Stimulated activated CD4-positive, alpha-beta T cell treated with anti-CD3 and anti-CD28 coated beads, TNF-alpha, amount 100 ng/mL, for 1 hour (primary cell): ENCODE measurements at places on chromosomes 12 and 14.

GRCh38 chr14:91010153-91010533 is 50.3 kb downstream of the RPS6KA5 start:
- no peak for DNase-seq

DNA sequence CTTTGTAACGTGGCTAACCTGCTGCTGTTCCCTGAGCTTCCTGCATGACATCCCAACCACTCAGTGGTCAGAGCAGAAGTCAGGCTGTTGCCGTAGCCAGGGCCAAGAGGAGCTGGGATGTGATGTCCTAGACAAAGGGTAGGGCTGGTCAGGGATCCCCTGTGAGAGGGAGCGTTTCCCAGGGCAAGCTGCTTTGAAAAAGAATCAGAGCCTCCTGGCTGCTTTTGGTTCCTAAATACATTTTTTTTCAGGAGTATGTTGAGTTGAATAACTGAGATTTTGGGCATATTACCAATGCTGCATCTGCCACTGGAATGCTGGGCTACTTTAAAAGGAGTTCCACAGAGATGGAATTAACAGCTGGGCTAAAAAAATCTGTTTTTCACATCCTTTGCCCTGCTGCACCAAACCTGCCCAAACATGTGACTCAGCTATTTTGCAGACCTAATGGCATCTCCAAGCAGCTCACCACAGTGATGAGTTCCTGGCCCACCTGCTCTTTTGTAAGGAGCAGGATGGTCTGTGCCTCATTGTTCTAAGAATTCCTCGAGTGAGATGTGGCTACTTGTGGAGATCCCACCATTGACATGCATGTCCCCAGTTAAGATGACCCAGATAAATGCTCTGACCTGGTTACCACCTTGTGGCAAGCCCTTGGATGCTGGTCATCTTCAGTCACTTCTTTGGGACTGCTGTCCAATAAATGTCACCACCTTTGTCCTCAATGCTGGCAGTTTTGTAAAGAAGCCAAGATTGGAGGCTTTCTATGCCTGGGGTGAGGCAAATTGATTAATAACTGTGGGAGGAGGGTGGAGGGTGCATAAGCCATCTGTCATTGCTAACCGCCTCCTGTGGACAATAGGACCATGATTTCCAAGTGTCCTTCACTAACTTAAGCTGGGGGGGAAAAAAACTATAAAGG is 24.1 kb downstream of the ANKRD13A start:
- no peak for DNase-seq

DNA sequence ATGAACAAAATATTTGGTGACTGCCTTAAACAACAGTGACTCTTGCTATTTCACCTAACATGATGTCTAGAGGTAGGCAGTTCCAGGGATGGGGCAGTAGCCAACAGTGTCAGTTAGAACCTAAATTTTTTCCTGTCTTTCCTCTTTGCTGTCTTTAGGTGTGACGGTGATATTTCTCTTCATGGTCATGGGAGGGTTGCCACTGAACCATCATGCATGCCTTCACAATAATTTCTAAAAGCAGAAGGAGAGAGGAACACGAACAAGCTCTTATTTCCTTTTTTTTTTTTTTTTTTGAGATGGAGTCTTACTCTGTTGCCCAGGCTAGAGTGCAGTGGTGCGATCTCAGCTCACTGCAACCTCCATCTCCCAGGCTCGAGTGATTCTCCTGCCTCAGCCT is 2.4 kb downstream of the CCDC63 start:
- no peak for DNase-seq

DNA sequence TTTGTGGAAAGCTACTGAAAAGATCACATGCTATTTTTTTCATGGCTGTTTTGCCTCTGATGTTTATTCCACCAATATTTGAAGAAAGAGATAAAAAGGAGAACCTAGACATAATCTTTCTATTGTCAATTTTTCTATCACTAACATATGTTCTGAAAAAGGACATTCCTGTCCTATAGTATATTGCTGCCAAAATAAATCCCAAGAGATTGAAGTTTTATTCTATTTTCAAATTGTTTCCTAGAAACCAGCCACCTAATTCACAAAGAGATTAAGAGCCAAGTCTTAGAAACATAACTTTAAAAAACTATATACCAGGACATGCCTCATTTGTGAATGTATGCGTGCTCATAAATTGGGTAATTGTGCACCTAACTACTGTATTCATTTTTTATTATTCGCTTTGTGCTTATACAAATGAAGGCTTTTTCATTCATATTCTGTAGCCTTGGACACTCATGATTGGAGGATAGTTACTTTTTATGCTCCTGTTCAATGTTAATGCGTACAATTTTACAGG is 200.7 kb downstream of the FUT8 start:
- DNase-seq: no peak

DNA sequence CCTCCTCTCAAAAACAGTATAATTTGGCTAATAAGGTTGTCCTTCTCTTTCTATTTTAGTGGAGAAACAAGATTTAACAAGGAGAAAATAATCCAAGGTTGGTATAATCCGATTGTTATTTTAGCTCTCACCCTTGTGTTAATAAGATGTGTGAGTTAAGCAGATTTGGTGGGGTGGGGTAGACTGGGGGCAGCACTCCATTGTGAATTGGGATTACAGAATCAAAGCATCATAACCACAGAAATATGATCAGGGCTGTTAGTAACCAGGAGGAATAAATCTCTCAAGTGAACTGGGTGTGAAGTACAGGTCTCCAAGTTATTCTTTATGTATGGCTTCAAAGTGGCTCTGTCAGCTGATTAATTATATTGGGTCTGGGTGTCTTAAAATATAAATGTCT is 10.2 kb downstream of the TIGAR start:
- no peak for DNase-seq

DNA sequence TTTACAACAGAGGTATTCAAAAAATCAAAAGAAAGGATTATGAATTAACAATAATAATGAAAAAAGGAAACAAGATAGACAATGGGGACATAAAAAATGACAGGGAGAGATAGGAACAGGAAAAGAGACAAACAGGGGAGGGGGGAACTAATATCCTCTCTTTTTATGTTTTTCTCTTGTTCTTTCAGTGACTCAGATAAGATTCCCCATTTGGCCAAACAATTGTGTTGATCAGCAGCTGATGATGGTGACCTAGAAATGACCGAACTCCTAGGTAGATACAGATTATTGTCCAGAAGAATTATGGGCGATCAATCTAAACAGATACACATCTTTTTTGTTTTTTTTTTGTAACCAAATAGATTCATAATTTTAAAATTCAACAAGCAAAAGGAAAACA is 1277.2 kb upstream of the FLRT2 start:
- no peak for DNase-seq

- DNase-seq: no peak
Observed at GRCh38 chr14:70971560-70971959, 64.3 kb downstream of the PCNX1 start.

DNA sequence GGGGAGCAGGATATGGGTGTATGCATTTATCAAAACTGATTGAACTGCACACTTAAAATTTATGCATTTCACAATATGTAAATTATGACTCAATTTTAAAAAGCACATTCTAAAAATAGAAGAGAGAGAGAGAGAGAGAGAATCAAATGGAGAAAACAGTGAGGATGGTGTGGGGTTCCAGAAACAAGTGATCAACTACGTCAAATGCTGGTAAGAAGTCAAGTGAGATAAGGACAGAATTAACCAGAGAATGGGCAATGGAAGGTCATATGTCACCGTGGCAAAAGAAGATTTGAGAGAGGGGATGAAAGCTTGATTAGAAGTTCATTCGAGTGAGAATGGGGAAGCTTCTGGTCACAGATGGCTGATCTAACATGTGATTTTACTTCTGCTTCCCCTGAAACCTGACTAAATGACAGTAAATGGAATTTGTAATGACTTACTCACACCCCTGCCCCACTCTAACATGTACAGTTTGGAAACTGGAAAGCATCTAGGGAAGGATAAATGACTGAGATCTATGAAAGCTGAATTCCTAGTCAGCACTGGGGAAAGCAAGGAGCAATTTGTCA is 276.5 kb upstream of the AMIGO2 start:
- no peak for DNase-seq

- no peak for DNase-seq
Observed at GRCh38 chr12:64193931-64194330, 28.2 kb downstream of the KICS2 start.

DNA sequence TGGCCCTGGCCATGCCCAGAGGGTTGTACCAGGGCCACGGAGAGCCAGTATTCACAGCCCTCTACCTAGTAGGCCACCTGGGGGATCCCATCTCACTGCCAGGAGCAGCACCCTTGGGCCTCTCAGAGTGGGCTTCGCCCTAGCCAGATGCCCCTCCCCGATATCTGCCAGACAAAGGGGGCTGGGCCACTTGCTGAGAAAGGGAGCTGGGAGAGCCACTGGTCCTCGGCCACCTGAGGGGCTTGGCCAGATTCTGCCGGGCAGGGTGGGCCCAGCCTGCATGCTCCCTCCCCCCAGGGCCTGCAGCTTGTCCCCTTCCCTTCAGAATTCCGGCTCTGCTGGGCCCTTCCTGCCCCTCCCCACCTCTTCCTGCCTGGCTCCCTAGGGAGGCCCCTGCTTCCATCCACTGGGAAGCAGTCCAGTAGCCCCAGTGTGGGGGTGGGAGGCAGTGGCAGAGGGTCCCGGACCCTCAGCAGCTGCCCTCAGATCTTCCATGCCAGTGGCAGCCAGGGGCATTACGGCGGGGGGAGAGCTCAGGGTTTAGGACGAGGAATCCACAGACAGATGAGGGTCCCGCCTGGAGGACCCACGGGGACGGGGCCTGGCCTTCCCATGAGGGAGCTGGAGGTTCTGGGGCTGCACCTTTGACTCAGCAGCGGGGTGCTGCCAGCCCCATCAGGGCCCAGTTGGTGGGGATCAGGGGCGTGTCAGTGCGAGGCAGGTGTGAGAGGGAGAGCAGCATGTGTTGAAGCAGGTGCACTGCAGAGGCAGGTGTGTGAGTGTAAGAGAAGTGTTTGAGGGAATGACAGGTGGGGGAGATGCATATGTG is 2.4 kb downstream of the CRIP2 start:
- no peak for DNase-seq

- peak; percentile 6 for DNase-seq
Observed at GRCh38 chr12:7806863-7807487, 17.8 kb downstream of the NANOG start.

- DNase-seq: no peak
Observed at GRCh38 chr12:115922952-115923564, 354.4 kb downstream of the MED13L start.

DNA sequence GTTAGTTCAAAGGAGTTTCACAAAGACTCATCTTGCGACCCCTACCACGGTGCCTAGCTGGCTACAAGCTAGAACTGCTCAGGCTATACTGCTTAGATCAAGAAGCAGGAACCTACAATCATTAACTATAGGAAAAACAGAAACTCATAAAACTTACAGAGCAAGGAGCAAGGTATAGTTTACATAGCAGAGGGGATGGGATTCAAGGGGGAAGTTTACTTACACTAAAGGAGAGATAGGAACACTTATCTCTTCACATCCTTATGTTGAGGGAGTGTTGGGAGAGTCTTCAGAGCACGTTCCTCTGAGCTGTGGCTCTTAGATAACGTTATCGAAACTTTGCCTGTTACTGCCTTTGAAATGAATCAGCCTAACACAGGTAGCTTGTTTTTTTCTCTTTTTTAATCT is 58.1 kb downstream of the FSCB start:
- DNase-seq: no peak

DNA sequence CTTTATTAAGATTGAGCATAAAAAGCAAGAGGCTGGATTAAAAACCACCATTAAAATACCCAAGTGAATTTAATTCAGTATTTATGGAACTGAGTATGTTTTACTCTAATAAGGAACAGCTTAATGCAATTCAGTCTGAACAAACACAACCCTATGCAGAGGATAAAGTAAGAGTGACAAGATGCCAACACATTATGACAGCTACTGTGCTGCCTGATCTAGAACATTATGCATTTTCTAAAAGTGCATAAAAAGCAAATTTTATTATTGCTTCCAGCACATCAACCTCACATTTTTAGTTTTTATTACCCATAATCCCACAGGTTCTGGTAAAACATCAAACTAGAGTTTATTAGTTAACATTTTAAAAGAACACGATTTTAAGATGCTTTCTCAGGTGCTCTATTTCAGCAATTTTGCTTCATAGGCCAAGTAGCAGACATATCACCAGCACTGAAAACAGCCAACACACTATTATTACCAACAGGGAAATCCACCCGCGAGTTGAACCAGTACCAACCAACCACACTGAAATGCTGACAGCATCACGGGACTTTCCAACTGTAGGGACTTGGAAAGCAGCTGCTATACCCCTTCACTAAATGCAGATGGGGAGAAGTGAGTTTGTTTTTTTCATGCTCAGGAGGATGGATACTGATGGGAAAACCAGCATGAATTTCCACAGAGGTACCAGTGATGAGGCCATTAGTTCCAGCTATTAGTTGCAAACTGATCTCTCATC is 372.1 kb downstream of the KCNH5 start:
- no peak for DNase-seq

- DNase-seq: no peak
Observed at GRCh38 chr12:124761871-124762270, 101.8 kb downstream of the SCARB1 start.

- DNase-seq: no peak
Observed at GRCh38 chr12:32266756-32267155, 132.6 kb upstream of the FGD4 start.

DNA sequence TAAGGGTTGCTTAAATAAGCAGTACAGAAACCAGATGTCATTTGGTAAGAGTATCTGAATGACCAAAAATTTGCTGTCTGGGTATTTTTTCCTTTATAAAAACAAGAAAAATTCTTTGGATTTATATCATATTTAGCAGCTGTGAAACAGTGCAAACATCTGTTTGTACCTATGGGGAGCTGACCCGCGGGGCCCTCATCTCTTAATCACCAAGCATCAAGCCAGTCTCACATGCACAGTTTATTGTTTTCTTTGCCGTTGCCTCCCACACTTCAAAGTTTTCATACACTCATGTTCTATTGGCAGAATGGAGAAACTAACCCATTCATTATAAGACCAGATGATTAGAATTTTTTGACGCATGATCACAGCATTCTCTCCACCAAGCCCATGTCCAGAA is 142.2 kb downstream of the BMP4 start:
- DNase-seq: no peak

GRCh38 chr12:52141306-52141705 is 50.5 kb downstream of the KRT80 start:
- no peak for DNase-seq

- no peak for DNase-seq
Observed at GRCh38 chr12:101891462-101891971, 14.1 kb downstream of the DRAM1 start.

- DNase-seq: no peak
Observed at GRCh38 chr12:55847603-55848291, 5.0 kb upstream of the MMP19 start.

DNA sequence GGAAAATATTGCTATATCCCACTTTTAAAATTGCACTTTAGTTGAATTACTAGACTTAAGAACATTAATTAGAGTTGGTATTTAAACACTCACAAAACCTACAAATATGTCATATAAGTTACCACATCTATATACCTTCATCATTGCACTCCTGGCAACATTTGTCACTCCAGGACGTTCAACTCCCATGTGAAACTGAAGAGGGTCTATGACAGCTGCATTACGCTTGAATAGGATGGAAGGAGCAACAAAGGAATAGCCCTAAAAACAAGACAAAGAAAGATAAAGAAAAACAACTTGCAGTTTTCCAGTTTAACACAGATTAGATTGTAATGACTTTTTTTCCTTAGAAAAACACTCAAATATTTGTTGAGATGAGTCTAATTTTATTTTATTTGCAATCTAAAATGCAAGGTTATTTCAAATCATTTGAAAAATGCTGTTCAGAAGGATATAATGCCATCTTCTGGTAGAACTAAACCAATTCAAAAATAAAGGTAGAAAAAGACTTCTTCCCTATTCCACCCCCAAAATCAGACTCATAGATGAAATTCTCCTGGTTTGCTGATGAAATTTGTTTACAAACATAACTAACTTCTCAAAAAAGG is 84.3 kb upstream of the TTC7B start:
- DNase-seq: no peak
